Smooth muscle cell of the pulmonary artery (primary cell): ENCODE measurements at places on chromosomes 16 and 17. TPM values are rescaled to one million over a fixed set of nuclear protein-coding genes. Genes with fewer than 3 reads are reported as not detected.

GNGT2 gene
- not detected in 2 replicates for total RNA-seq

OR3A3 gene
- total RNA-seq = 0.10 TPM in 1 of 2 replicates, not detected in the other

SHISA9 gene
- total RNA-seq = 0.03 TPM in 1 of 2 replicates, not detected in the other

CTF1 gene
- total RNA-seq = 4.0 and 5.1 TPM in 2 replicates

CCL7 gene
- 0.85 and 3.7 TPM in 2 replicates for total RNA-seq

EVPLL gene
- total RNA-seq = not detected in 2 replicates

ACE gene
- total RNA-seq = 3.5 and 3.8 TPM in 2 replicates

CCL4L2 gene
- 0.13 TPM in 1 of 2 replicates, not detected in the other for total RNA-seq

KREMEN2 gene
- total RNA-seq = not detected in 2 replicates

RAB26 gene
- 1.2 and 3.1 TPM in 2 replicates for total RNA-seq

OR1G1 gene
- not detected in 2 replicates for total RNA-seq
